Femur (tissue), 1 donor: ENCODE measurements at places on chromosomes 4 and X.

DNA sequence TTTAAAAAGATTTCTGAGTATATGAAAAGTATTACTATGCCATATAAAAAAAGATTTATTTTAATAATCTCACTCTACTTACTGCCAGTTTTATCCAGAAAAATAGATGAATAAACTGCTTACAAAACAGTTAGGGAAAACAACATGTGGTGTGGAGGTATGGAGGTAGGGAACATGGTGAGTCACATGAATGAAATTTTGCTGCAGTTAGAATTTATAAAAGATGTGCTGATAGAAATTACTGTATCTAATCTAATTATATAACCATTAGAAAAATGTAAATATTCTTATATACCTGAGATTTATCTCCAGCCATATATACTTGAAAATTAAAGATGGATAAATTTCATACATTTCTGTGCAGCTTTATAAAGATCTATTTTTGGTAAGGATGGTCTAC lies 184.0 kb upstream of the ANK2 start:
- DNase-seq = no peak

DNA sequence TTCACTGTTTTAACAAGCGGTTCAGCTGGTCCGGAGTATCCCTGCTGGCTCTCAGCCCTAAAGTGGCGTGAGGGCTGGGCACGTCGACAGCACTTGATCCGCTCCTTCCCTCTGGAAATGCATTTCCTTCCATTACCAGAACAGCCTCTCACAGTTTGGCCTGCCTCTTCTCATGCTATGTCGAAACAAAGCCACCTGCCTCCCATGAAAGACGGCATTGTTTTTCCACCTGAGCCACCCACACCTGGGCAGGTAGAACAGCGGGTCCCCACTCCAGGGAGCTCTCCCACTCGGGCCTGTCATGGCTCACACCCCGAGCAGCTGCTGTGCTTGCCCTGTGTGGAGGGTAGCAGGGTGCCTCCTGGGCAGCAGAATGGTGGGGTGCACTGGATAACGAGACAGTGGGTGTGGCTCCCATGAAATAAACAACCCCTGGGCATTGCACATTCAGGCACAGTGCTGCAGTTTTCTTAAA lies 86.2 kb downstream of the FHDC1 start:
- no peak for DNase-seq

DNA sequence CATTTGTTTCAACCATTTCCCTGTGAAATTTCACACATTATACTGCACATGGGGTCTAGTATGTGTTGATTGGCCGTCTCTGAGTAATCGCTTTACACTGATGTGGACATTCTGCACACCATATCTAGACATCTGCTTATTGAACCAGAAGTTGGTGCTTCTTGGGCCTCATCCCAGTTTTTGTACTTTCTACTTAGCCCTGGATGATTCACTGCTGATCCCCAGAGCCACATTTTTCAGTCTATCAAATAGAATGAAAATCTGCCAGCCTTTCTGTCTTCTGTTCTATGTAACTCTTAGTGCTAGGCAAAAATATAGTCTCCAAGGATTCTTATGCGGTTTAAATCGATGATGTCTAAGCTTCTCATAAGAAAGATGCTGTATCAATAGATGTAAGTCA lies 40.5 kb upstream of the RELL1 start:
- DNase-seq = no peak

- no peak for DNase-seq
These were observed 1.5 kb downstream of the TRIM2 start for GRCh38 chr4:153205757-153206156.

DNA sequence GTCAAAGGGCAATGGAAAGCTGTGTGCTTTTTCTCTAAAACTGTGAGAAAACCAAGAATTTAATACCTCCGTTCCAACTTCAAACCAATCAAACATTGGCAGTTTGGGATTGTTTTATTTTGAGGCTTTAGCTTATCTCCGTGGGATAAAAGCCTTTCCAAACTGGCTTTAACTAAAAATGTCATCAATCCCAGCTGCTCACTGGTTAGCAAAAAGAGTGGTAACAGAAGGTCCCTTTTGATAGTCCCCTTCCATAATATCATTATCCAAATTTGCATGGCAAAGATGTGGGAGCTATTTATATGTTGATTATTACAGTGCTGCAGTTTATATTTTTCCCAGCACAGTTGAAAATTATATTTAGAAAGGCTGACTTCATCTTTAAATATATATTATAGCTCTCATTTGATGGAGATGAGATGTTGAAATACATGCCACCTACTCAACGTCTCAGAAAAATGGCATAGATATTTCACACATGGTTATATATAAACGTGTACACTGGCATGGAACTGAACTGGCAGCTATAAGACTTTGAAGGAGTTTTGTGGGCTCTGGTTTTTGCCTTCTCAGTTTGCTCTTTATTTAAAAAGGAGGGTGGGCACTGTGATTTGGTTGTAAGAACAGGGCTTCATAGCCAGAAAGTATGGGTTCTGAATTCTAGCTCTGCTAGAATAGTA lies 707.1 kb upstream of the SLIT2 start:
- DNase-seq = no peak
